Glomerular endothelial cell (primary cell): ENCODE measurements at places on chromosomes 12 and 14.

- DNase-seq, result no peak
Observed at GRCh38 chr14:79614448-79614847, 596.9 kb downstream of the DIO2 start.

GRCh38 chr12:93376436-93377251 lies 1.1 kb upstream of the NUDT4 start:
- no peak for DNase-seq

GRCh38 chr14:80965037-80965436 lies 9.6 kb downstream of the TSHR start:
- DNase-seq, result no peak

GRCh38 chr14:96351986-96352385 lies 11.2 kb downstream of the ATG2B start:
- DNase-seq, result no peak

GRCh38 chr12:7161327-7161726 lies 28.2 kb upstream of the PEX5 start:
- DNase-seq, result no peak

GRCh38 chr14:64708148-64709004 lies 4.2 kb downstream of the PLEKHG3 start:
- DNase-seq, result no peak

DNA sequence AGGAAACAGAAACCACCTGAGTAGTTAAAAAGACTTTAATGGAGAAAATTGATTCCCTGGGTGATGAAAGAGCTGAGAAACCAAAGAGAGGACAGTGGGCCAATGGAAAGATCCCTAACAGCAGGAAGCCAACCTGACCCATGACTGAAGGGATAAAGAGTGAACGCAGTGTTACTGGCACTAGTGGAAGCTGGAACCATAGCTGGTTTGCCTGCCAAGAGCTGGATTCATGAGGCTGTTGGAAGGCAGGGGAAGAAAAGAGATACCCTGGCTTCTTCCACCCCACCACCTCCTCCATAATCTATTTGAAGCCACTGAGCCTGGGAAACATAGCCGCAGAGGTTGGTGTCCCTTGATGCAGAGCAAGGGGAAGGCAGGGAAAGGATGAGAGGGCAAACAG lies 125.5 kb upstream of the PRKD1 start:
- DNase-seq, result no peak

- peak; percentile 7 for DNase-seq
Observed at GRCh38 chr12:98646294-98647090, 1.4 kb downstream of the APAF1 start.

GRCh38 chr12:57865084-57865751 lies 18.7 kb upstream of the CTDSP2 start:
- DNase-seq, result no peak

GRCh38 chr14:21300892-21301291 lies 21.0 kb downstream of the RPGRIP1 start:
- DNase-seq, result no peak
